ENCODE measurements at places on chromosomes 2 and 18. TPM values are rescaled to one million over a fixed set of nuclear protein-coding genes. Genes with fewer than 3 reads are reported as not detected.
A peak's percentile ranks its signal among the peaks of the same experiment; 100 is the strongest.

The FBXO15 gene
- 4.7 TPM for total RNA-seq

The UGT1A7 gene
- not detected for total RNA-seq

DNA sequence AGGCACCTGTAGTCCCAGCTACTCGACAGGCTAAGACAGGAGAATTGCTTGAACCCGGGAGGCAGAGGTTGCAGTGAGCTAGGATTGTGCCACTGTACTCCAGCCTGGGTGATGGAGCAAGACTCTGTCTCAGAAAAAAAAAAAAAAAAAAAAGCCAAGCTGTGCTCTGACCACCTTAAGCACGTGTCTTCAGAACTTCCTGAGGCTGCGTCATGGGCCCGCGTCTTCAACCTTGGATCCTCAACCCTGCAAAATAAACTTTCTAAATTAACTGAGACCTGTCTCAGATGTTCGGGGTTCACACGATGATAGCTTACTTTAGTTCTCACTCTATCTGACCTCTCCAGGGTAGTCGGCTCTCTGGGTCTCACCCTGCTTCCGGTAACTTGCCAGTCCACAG is 65.8 kb upstream of the CABLES1 start:
- H3K27ac ChIP-seq, result no peak overlapping the region
- H3K4me3 ChIP-seq, result no peak overlapping the region
- no peaks in the 10 kb centered on the region for H3K27me3 ChIP-seq

DNA sequence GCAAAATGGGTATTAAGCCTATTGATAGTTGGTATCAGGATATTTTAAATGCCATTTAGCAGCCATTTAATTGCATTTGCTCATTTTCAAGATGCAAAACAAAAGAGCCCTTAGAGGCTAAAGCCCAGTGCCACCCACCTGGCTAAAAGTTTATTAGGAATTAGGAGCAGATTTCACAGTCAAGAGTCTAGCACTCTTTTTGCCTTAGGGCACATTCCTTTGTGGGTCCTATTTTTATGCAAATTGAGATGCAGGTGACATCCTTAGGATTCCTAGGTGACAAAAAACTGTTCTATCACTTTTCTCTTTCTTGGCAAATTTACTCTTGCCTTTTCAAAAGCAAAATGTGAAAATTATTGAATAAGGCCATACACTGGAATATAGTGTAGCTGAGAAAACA is 42.0 kb downstream of the CTNNA2 start:
- H3K36me3 ChIP-seq, result no peaks in the 10 kb centered on the region
- DNase-seq, result no peak
- no peak overlapping the region for H3K27ac ChIP-seq
- H3K4me1 ChIP-seq, result no peaks in the 10 kb centered on the region
- no peaks in the 10 kb centered on the region for H3K27me3 ChIP-seq

- H3K27me3 ChIP-seq, result no peaks in the 10 kb centered on the region
- H3K4me1 ChIP-seq, result peaks cover 20% of the 10 kb centered on the region
- no peak for DNase-seq
- peaks cover 3% of the 10 kb centered on the region for H3K36me3 ChIP-seq
- peak overlapping the region; percentile 97 for H3K4me3 ChIP-seq
Measured at GRCh38 chr2:105338020-105338385, 663 bp downstream of the C2orf49 start.

All from type B pancreatic cell (in vitro differentiated cells).